ENCODE measurements at places on chromosomes 2 and 18. TPM values are rescaled to one million over a fixed set of nuclear protein-coding genes. Genes with fewer than 3 reads are reported as not detected.

The CFAP65 gene
- total RNA-seq, result not detected

The B3GNT7 gene
- total RNA-seq, result 0.14 TPM

The CRYBA2 gene
- not detected for total RNA-seq

The ATAD2B gene
- total RNA-seq, result 8.5 TPM

The ATIC gene
- 27.1 TPM for total RNA-seq

The MEX3C gene
- 63.0 TPM for total RNA-seq

The FSHR gene
- not detected for total RNA-seq

The ERBB4 gene
- total RNA-seq, result not detected

The CCDC148 gene
- total RNA-seq, result 0.86 TPM

The KCNG3 gene
- not detected for total RNA-seq

The ANKRD30B gene
- 0.88 TPM for total RNA-seq

The STARD6 gene
- not detected for total RNA-seq

The CCDC74B gene
- 2.6 TPM for total RNA-seq

The NIFK gene
- total RNA-seq, result 62.4 TPM

The LIMS2 gene
- total RNA-seq, result 9.6 TPM

The EML6 gene
- total RNA-seq, result 2.2 TPM

The C18orf54 gene
- 0.66 TPM for total RNA-seq

The DPP4 gene
- 636 TPM for total RNA-seq
